SJSA1 (cell line): ENCODE measurements at places on chromosomes 2 and 18.
A peak's percentile ranks its signal among the peaks of the same experiment; 100 is the strongest.

DNA sequence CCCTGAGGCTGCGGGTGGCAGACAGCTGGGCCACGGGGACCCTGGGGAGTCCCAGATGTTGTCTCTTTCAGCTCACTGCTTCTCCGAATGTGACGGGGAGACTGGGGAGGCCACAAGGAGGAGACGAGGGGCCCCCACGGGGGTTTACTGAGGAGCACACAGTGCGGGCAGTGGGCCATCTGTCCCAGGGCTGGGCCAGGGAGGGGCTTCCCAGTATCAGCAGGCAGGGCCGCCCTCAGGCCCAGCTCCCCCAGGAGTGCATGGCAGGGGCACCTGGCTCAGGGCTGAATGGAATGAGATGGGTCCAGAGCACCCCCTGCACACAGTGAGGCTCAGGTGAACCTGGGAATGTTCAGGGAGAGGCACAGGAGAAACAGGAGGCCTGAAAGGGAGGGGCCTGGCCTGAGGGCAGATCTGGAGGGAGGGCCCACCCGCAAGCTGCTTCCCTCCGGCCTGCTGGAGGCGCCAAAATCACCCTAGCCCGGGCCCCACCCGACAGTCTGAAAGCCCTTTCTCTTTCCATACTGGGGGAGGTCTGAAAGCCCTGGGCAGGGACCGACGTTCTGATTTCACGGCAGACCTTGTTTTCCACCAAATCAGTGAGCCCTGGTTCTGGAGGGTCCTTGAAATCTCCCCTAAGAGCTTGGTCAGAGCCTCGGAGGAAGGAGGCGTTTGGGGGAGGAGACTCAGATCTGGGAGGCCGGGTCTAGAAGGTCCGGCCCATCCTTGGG lies 35.5 kb upstream of the PTMA start:
- peak; percentile 91 for DNase-seq

- DNase-seq = no peak
Observed at GRCh38 chr2:159903443-159904126, 105.6 kb upstream of the CD302 start.

- no peak for DNase-seq
Observed at GRCh38 chr18:50114448-50114847, 80.5 kb downstream of the MYO5B start.

- no peak for DNase-seq
Observed at GRCh38 chr18:36035253-36035652, 32.1 kb downstream of the RPRD1A start.

DNA sequence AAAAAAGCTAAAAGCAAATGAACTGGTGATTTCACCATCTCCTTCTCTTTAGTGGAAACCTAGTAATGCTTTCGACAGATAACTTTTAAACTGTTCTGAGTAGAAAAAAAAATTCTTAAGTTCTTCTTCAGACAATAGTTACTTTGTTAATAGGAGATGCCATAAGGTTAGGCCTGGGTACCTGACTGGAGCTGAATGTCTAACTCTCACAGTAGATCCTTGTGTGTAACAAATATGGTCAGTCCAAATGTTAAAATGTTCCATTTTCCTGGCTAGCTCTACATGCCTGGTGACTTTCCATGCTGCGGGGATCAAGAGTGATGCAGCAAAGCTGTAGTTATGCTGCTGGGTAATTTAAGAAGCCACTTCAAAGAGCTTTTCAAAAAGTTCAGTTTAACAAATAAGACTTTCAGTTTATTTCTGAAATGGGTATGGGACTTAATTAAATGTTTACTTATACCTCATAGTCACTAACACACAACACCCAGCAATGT lies 264.0 kb upstream of the SESTD1 start:
- DNase-seq = no peak

DNA sequence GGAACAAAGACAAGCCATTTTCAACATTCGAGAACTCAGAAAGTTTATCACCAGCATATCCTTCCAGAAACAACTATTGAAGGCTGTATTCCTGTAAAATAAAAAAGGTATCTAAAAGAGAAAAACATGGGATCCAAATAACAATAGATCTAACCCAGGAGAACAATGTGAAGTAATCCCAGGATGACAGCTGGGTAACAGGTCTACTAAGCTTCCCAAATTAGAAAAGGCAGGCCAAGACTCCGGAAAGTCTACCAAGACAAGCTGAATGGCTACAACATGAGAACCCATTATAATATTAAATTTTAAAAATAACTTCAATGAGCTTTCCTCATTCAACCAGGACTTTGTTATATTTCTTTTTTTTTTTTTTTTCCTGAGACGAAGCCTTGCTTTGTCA lies 6.5 kb downstream of the PIAS2 start:
- DNase-seq = no peak

DNA sequence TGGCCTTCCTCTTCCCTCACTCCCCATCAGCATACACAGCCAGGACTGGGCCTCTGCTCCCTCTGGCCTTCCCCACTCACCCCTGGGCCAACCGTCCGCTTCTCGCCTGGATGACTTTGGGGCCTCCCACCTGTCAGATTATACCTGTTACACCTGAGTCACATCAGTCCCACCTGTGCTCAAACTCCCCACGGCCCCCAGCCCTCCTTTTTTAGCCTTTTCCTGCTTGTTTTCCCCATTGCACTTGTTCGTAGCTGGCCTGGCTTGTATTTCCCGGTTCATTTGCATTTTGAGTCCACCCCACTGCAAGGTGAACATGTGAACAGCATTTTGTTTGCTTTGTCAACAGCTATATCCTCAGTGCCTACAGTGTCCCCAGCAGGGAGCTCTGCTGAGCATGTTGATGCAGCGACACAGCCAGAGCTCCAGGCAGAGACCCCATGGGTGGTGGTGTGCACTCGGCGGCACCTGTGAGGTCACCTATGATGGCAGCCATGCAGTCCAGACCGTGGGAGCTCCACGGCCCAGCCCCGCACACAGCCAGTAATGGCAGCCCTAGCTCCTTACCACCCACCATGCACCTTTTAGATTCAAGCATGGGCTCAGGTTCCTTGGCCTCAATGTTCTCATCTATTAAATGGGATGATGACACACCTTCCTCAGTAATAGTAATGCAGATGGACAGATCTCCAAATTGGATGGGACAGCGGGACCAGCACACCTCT lies 276.4 kb upstream of the HS6ST1 start:
- peak; percentile 36 for DNase-seq

- no peak for DNase-seq
Observed at GRCh38 chr2:197268786-197269584, 41.6 kb downstream of the ANKRD44 start.

GRCh38 chr18:29181151-29181901 lies 1004.4 kb upstream of the CDH2 start:
- peak; percentile 89 for DNase-seq

DNA sequence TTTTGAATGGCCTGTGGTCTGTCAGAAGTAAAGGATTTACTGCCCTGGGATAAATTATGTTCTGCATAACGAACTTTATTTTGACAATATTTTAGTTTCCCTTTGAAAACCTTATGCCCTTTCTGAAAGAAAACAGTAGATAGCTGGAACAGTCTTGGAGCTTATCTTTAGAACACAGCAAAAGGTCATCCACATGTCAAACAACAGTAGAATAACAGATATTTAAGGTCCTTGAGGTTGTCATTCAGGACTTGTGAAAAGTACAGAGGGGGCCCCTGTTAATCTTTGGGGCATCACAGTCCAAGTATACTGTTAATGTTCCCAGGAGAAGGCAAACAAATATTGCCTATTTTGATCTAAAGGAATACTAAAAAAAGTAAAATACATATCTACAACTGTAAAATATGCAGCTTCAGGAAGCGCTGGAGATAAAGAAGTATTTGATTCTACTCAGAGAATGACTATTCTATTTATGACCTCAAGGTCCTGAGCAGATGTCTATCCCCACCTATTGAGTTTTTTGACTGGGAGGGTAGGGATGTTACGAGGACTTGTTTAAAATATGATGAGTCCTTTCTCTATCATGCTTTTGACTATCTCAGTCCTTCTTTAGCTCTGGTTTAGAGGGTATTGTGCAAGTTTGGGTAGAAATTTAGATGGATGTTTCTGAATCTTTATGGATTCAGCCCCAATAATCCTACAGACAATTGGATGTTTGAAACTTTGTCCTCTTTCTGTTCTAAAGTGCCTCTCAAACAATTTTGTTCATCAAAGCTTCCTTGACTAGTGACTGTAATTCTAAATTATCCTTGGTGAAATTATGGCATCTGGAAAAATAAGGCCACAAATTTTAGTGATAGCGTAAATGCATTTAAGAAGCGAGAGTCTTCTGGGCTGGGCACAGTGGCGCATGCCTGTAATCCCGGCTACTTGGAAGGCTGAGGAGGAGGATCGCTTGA lies 25.1 kb upstream of the TMEM214 start:
- no peak for DNase-seq

DNA sequence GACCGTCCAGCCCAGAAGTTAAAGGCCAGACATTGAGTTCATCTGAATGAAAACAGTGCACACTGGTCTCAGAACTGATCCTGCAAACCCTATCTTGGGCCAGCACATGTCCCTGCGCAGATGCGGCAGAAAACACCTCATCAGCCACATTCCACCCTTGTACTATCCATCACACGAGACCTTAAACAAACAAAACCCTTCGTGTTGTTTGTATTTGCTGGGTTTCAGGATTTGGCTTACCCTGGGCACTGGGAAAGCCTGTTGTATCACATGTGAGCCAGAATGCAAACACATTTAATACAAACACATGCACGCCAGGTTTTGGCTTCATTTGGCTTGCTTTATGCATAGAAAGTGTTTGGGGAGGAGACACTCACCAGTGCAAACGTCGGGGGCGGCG lies 12.5 kb downstream of the WIPF1 start:
- DNase-seq = no peak

- peak; percentile 89 for DNase-seq
Observed at GRCh38 chr18:48990481-48991318, 39.9 kb upstream of the SMAD7 start.

GRCh38 chr2:21890716-21891115 lies 766.9 kb downstream of the TDRD15 start:
- DNase-seq = no peak

DNA sequence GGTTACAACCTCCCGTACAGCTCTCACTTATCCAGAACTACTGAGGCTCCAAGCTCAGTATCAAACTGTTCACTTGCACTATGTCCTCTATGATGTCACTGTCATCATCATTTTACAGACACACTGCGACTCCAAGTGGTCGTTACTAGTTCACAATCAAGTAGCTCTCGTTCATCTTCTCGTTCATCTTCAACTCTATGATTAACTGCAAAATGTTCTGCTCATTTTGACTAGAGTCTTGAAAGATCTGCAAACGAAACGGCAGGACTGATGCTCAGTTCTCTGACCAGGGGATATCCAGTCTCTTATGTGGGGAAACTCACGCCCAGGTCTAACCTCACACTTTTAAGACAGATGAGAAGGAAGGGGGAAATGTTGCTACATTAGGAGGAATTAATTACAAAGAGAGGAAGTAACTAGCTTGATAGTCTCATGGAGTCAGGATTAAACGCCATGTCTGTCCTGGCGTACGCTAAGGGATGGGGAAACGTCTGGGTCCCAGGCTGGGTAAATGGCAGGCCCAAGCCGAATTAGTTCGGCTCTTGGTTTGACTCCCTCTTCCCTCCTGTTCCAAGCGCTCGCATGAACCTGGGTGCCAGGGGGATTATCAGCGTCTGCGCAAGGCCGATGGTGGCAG lies 794 bp upstream of the CHCHD5 start:
- no peak for DNase-seq

DNA sequence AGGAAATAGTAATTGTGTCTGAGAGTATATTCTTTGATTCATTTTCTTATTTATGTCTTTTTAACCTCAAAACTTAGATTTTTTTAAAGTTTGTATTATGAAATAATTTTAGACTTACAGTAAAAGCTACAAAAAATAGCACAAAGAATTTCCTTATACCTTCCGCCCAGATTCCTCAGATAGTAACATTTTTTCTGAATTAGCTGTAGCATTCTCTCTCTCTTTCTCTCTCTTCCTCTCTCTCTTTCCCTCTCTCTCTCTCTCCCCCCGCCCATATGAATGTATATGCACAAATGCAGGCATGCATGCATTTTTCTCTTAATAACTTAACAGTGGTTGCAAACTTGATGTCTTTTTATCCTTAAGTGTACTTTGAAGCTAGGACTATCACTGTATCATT lies 361.1 kb upstream of the NRP2 start:
- peak; percentile 5 for DNase-seq

DNA sequence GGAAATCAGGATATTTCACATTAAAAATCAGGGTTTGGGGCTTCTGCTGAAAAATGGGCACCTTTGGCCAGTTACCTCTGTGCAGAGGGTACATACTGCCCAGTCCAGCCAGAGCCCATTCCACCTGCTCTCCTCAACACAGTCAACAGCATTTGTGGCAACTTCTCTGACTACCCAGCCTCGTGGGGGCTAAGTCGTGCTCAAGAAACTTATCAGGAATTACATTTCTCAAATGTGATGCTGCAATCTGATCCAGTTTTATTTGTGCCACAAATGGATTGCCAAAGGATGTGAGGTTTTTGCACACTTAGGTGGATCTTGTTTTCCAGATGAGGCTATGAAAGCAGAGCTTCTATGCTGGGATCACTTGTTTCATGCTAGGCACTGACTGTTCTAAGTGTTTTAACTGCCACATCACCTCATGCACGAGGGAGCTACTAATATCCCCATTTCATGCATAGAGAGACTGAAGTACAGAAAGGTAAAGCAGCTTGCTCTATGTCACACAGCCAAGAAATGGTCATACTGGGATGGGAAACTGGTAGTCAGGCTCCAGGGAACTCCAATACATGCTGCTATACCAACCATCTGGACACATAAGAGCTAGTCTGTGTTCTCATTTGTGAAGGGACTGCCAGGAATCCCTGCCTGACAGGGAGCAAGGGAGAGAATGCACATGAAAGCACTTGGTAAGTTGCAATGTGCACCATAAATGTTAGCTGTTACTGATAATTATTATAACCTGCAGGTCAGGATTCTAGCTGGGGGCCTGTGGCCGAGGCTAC lies 89.0 kb upstream of the HK2 start:
- DNase-seq = no peak

DNA sequence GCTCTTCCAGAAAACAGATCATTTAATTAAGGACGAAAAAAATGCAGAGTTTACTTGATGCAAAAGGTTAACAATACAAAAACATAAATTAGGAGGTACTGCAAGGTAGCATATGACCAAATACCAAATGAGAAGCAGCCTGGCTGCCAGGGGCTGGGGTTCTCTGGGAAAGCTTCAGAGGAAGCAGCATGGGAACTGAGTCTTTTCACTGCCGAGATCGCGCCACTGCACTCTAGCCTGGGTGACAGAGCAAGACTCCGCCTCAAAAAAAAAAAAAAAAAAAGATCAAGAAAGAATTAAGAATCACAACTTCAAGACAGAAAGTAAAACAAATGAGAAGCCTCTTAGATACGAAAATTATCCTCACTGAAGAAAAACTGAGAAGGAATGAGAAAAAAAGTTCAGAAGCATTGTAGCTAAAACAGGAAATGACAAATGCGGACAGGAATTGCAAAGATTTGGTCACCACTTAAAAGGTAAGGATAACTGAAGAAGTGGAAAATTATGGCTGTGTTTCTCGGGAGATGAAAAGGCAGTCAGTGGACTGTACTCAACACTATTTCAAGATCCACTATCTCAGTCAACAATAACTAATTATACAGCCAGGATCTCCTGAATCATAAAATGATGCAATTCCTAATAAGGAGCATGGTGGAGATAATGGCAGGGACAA lies 4.3 kb downstream of the SEPTIN10 start:
- peak; percentile 89 for DNase-seq
